ENCODE measurements at places on chromosomes 1 and 21.
A peak's percentile ranks its signal among the peaks of the same experiment; 100 is the strongest.

- no peak for DNase-seq
These were observed 101.8 kb downstream of the PRDM16 start for GRCh38 chr1:3170561-3171453.

DNA sequence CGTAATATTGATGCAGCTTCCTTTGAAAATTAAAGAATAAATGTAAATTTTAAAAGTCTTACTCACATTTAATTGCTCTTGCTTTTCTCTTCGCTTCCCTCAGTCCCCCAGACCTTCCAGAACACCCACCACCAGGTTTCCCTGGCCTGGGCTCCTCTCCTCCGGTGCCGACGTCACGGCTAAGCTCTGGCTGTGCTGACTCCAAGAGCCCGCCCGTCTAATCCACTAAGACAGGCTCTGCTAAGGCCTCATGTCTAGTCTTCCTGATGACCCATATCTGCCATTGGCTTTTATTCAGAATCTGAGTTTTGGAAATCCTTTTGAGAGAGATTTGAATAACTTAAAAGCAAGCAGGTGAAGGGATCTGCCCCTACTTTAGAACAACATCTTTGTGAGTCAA is 53.9 kb upstream of the NADK start:
- DNase-seq, result no peak

DNA sequence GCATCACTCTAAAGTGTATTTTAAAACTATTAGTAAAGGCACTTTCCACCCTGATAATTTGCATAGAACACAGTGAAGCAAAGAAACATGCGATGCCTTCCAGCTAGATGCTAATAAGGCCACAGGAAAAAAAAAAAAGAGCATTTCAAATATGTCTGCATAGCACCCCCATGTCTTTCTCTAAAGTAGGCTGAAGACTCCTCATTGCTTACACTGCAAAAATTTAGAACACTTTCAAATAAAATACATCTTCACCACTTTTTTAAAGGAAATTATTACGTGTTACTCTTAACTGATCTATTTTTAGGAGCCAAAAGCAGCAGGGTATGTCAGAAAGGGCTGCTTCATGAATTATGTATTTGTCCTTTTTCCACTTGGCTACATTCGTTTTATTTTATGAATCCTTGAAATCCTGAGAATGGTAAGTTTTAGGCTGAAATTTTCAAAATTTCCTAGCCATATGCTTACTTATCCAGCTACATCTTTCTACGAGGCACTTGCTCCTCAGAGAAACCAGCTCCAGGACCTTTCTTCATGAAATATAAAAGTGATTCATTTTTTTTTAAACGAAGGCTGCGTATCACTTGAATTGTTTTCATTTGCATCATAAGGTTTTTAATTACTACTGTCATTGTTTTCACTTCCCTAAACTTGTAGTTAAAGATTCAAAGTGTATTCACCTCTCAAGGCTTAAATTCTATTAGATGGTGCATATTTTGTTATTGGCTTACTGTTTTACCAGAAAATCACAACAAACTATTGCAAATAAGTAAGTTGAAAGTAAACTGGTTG is 513.0 kb downstream of the PTPRC start:
- no peak for DNase-seq

DNA sequence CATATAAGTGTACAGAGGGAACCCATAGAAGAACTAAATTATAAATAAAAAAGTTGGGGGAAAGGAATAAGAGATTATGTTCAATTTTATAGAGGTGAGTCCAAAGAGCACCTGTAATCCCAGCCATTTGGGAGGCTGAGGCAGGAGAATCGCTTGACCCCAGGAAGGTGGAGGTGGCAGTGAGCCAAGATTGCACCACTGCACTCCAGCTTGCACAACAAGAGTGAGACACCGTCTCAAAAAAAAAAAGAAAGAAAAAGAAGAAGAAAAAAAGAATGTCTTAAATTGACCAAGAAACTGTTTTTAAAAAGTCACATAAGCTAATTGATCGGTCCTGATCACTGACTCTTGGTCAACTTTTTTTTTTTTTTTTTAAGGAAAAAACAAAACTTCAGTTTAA is 19.1 kb upstream of the ATF3 start:
- DNase-seq, result no peak

GRCh38 chr1:173395762-173396161 is 81.4 kb upstream of the PRDX6 start:
- no peak for DNase-seq

DNA sequence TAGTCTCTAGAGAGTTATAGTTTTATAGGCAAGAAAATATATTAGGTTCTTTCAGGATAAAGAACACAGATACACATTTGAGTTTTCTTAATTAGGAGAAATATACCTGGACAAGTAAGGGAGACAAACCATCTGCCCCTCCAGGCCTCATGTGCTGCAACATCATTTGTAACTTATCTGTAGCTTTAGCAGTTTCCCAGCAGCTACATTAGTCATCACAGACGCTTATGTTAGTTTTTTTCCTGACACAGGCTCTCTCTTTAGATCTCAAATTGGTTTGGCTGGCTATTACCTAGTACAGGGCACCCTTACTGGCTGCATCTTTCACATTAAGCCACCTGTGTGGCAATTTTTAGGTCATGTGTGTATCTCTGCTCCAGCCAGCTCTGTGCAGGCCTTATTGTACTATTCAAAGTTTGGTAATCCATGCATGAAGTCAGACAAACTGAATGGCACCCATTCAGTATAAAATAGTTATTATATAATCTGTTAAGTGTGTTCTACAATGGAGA is 25.9 kb downstream of the GNPAT start:
- no peak for DNase-seq

GRCh38 chr1:230823426-230823825 is 44.9 kb downstream of the C1orf198 start:
- no peak for DNase-seq

GRCh38 chr1:150688763-150689162 is 8.2 kb downstream of the GOLPH3L start:
- no peak for DNase-seq

GRCh38 chr1:89725011-89725370 is 92.1 kb downstream of the LRRC8C start:
- no peak for DNase-seq

DNA sequence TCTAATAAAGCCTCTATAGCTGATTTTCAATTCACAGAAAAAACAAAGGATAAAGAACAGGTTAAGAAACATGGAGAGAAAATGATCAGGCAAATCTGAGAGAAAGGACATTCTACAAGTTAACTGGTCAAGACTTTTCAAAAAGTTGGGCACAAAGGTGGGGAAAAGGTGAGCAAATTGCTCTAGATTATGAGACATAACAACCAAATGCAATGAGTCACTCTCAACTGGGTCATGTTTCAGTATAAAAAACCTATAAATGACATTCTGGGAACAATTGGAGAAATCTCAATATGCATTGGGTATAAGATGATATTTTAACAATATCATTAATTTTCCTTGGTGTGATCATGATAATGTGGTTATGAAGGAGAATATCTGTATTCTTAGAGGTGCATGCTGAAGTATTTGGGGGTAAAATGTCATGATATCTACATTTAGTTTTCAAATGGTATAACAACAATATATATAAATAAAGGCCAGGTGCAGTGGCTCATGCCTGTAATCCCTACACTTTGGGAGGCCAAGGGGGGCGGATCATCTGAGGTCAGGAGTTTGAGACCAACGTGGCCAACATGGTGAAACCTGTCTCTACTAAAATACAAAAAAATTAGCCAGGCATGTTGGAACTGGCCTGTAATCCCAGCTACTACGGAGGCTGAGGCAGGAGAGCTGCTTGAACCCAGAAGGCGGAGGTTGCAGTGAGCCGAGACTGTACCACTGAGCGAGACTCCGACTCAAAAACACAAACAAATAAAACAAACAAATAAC is 27.0 kb downstream of the ANKRD13C start:
- no peak for DNase-seq

DNA sequence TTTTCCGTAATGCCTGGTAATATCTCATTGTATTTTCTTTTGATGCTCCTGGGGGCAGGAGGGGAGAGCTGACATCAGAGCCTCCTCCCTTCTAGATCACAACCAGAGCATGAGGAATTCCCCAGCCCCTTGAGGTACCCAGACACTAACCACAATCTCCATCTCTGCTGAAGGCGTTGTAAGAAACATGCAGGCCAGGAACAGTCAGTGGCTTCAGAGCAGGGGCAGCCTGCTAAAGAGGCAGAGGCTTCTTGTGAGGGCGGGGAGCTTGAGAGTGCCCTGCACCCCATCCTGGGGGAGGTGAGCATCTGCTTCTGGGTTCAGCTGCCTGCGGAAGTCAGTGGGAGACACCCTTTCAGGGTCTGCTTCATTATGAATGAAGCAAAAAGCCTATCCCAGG is 19.0 kb downstream of the MAPKAPK2 start:
- peak; percentile 62 for DNase-seq

DNA sequence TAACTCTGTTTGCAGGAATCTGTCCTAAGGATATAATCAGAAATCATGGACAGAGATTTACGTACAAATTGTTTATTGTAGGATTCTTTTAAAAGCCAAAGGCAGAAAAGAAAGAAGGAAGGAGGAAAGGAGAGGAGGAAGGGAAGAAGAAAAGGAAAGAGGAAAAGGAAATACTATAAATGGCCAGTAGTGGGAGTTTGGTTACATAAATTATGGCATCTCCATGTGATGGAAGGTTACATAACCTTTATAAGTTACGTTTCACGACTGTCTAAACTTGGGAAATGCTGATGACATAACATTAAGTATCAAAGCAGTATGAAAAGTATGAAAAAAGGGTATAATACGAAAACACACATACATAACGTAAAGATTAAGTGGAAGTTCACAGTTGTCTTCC is 39.0 kb downstream of the SMYD2 start:
- DNase-seq, result no peak

DNA sequence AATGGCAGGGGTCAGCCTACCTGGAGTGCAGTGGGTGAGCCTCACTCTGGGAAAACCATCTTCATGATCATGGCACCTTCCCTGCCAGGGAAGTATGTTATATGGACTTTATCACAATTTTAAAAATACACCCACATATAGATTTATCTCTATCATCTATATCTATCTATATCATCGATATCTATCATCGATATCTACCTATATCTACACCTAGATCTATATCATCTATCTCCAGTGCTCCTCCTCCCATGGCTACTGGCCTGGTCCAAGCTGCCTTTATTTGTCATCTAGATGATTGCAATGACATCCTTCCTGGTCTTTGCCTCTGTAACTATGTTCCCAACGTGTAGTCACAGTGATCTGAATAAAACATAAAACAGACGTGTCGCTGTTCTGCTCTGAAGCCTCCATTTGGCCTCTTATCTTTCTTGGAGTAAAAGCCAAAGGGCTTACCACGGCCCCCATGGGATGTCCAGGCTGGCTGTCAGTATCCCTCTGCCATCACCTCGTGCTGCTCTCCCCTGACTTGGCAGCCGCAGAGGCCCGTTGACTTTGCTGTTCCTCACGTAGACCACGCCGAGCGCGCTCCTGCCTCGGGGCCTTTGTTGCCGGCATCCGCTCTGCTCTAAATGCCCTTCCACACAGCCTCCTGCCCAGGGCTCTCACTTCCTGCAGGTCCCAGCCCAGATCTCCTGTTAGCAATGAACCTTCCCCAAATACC is 20.6 kb upstream of the KIF26B start:
- no peak for DNase-seq

GRCh38 chr1:206979379-206980043 is 9.3 kb upstream of the FCAMR start:
- DNase-seq, result no peak

- no peak for DNase-seq
These were observed 161.9 kb downstream of the FOXD2 start for GRCh38 chr1:47599777-47600176.

- no peak for DNase-seq
These were observed 288.3 kb downstream of the TM2D1 start for GRCh38 chr1:61436491-61437120.

- no peak for DNase-seq
These were observed 1.8 kb downstream of the ZNF683 start for GRCh38 chr1:26370591-26371382.

- DNase-seq, result peak; percentile 83
These were observed at the start of gene RUNX1 for GRCh38 chr21:35048706-35049617. Gene RUNX1 (minus strand): TSS chr21:35049302.

Data from activated naive CD4-positive, alpha-beta T cell treated with anti-CD3 and anti-CD28 coated beads, Interleukin-2, amount 10 ng/mL, durations not matched to agents 7 days and 5 days (primary cell).